Naive B cell (primary cell): ENCODE measurements at places on chromosomes 5 and 9. TPM values are rescaled to one million over a fixed set of nuclear protein-coding genes. Genes with fewer than 3 reads are reported as not detected.

DNA sequence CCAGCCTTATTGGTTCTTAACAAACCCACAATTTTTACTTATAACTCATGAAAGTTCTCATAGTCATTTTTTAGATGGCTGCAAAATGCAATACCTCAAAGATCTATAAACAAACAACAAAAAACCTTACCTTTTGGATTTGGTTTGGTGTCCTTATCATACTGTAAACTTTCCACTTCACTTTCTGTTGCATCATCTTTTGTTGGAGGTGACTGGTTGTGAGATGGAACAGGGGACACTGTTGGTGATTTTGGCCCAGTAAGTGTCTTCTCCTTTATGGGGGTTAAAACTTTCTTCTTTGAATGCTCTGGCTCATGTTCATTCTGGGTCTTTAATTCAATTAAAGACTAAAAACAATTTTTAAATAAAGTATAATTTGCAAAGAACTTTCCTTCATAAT lies 33.4 kb downstream of the CEP120 start:
- no peak for DNase-seq

GRCh38 chr5:181217803-181218062 lies 5.3 kb upstream of the TRIM41 start:
- DNase-seq: no peak

- DNase-seq: peak; percentile 35
Measured at GRCh38 chr5:32572778-32573480, 12.4 kb upstream of the SUB1 start.

The FBXO38 gene
- 6.6 TPM for polyA plus RNA-seq

The ADAMTS19 gene
- polyA plus RNA-seq: not detected

- DNase-seq: no peak
Measured at GRCh38 chr5:56476487-56476856, 243.3 kb upstream of the ANKRD55 start.

The FREM1 gene
- polyA plus RNA-seq: not detected

The PCDHGA3 gene
- polyA plus RNA-seq: not detected

The QRFP gene
- polyA plus RNA-seq: not detected

DNA sequence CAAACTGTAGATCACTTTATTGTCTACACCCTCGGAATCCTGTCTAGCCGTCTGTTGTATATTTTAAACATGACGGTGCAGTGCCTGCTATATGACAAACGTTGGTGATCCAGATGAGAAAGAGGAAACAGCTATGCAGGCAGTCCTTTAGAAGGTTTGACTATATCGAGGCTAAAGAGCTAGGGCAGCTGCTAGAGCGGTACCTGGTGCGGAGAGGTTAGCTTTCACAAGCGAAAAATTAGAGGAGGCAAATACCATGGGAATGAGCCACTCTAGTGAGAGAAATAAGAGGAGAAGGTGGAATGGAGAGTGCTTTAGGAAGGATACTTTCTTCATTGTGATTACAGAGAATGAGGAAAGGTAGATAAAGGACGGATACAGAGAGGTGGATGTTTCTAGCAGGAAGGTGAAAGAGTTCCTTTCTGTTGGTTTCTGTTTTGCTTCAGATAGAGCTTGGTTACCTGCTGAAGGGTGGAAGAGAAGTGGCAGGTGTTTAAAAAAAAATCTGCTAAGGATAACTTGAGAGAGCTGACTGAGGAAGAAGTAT lies 959 bp upstream of the FBXL17 start:
- peak; percentile 54 for DNase-seq

The GAPT gene
- polyA plus RNA-seq: 432 TPM

The EPB41L4B gene
- polyA plus RNA-seq: not detected
